Activated naive CD4-positive, alpha-beta T cell (primary cell): ENCODE measurements at places on chromosomes 7 and 10.

DNA sequence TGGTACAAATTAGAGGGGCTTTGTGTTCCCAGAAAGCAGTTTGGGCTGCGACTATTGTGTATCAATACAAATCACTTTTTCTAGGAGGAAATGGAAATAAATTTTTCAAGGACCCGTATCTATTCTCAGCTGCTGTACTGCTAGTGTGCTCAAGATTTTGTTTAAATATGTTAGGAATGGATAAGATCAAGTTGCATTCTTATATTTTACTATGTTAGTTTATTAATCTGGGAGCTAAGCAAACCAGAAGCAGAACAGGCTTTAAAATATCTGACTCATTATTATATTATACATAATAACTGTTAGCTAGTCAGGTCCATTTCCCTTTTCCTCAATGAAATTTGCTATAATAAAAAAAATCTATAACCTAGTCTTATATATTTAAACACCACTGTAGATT, 11.1 kb upstream of the GLCCI1 start:
- DNase-seq, result no peak

DNA sequence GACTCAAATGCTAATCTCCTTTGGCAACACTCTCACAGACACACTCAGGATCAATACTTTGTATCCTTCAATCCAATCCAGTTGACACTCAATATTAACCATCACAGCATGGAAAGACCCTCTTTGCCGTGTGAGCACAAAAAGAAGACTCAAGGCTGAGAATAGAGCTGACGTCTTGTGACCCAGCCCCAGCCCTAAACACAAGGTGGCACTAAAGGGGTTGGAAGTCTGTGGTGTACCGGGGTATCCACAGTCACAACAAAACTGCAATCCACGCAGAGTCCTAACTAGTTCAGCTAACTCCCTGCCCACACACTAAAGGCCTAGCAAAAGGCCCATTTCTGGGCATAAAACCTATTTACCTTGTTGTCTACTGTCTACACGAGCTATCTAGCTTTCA, 200.1 kb downstream of the ACTR3B start:
- DNase-seq, result no peak

- no peak for DNase-seq
Measured at GRCh38 chr7:116261904-116262303, 51.6 kb downstream of the TES start.

GRCh38 chr7:55250313-55250712, 114.8 kb upstream of the LANCL2 start:
- DNase-seq, result no peak

DNA sequence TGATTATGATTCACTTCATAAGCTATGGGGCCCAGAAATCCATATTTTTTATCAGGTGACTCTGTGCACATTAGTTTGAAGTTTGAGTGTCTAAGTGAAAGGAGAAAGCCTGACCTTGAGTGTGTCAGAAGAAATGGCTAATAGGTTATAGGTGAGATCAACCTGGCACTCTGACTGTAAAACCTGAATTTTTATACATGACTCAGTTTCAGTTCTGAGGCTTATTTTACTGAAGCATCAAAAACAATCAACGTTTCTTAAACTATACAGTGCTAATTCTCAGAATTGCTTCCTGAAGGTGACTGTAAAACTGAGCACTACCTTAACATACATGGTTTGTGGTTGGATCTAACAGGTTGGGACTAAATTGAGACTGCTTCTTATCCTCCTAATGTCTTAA, 159.4 kb upstream of the AHR start:
- no peak for DNase-seq

GRCh38 chr7:45576249-45576929, 2.2 kb downstream of the ADCY1 start:
- no peak for DNase-seq

DNA sequence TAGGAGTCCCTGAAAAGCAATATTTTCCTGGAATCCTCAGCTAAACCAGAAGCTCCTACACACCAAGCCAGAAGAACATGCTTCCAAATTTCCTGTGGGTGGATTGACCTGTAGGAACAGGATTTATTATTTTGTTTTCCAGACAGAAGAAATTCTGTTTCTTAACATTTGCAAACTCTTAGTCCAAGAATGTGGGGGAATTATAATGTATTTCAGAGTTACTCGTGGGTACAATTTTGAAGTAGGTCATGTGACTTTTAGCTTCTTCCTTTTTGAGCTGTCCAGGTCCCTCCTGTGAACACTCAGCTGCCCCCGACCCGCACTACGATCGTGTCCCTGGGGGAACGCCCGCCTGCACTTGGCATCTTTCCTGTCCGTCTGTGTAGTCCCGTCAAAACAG, 27.7 kb upstream of the VIPR2 start:
- DNase-seq, result no peak

GRCh38 chr10:72637398-72637857, 11.5 kb upstream of the MICU1 start:
- no peak for DNase-seq

GRCh38 chr7:101781439-101781838, 36.0 kb upstream of the CUX1 start:
- DNase-seq, result no peak

GRCh38 chr7:37363536-37364491, 84.8 kb downstream of the ELMO1 start:
- no peak for DNase-seq

DNA sequence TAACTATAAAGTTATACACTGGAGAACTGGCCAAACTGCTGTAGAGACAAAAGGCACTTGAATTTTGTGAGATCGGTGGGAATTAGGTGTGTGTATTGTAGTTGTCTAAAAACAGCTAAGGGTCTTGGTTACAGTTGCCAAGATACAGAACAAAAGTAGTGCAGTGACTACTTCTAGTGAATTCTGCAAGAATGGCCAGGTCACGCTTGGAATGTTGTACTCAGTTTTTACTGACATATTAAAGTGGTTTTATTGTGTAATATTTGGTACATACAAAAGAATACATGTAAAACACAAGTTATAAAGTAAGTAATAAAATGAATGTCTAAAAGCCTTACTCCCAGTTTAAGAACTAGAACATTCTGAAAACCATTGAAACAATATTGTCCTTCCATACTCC, 42.4 kb downstream of the PRPF18 start:
- no peak for DNase-seq

DNA sequence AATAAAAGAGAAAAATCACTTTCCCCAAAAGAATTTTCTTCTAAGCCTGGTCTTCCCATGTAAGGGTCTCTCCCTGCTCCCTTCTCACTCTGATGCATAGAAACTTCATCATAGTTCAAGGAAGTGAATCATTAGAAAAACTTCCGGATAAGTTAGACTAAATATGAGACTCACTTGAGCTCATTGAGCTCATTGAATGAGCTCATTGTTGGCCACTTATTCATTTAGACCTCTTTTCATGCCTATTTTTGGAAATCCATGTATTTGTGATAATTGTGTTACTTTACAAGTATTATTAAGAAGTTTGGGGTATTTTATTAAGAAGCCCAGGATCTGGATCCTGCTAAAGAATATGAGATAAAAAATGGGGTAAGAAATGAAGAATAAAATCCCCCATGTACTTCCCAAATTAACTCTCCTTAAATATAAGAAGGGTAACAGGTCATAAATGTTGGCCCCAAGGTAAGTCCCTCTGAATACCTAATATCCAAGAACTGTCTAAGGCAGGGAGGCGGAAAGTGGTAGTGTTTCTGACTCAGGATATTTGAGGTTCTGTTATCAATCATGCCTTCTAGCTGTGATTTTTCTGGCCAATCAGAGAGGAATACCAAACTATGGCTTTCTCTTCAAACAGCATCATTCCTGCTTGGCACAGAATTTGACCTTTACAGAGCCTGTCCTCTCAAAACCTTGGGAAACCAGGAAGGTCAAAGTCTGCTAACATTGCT, 236.5 kb upstream of the PTN start:
- no peak for DNase-seq

DNA sequence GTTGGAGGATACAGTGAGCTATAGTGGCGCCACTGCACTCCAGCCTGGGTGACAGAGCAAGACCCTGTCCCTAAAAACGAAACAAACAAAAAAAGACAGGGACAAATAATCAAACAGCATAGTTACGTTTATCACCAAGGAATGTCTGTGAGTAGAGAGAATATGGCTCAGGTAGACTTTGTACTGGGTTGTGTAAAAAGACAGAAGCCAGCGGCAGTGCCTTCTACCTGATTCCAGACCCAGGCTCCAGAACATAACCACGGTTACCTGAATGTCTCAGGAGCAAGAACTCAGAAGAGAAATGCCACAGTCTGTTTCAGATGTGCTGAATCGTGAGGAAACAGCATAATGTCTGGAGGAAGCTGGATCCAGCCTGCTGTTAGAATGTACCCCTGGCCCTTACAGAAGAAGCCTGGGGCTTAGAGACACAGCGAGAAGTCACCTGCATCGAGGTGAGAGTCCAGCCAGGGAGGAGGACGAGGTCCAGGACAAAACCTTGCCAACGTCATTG, 60.9 kb upstream of the KAT6B start:
- no peak for DNase-seq

GRCh38 chr7:16609842-16610450, 35.6 kb downstream of the ANKMY2 start:
- DNase-seq, result no peak

DNA sequence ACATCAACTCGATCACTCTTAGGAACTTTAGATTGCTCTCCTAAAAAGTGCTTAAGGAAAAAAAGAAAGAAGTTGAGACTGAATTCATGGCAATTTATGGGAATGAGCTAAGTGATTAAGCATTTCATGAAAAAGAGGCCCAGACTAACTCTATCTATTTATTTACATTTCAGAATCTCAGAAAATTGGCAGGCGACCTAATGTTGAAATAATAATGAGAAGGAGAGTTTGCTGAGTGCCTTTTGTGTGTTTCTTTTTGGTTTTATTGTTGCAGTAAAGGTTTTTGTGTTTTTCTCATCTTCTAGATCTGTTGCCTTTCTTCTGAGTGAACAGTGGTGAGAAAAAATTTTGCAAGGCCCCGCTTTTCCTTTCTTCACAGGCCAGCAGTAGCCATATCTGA, 3.8 kb downstream of the GRK5 start:
- DNase-seq, result no peak

DNA sequence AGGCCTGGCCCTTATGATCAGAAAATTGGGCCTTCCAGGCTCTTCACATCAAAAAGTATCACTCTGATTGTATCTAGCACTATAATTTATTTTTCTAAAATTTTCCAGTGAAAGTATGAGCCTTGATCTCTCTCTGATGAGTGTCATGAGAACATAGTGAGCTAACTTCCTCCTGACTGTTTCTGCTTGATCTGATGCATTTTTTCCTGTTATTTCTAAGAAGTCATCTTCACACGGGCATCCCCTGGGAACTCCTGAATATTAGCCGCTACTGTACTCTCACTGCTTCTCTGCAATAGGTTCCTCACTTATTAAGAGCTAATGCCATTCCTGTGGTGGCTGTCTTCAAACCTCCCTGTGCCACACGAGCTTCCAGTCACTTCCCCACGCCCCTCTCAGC, 63.1 kb upstream of the ZPBP start:
- no peak for DNase-seq

- DNase-seq, result no peak
Measured at GRCh38 chr10:104650072-104650471, 9.0 kb downstream of the SORCS3 start.

DNA sequence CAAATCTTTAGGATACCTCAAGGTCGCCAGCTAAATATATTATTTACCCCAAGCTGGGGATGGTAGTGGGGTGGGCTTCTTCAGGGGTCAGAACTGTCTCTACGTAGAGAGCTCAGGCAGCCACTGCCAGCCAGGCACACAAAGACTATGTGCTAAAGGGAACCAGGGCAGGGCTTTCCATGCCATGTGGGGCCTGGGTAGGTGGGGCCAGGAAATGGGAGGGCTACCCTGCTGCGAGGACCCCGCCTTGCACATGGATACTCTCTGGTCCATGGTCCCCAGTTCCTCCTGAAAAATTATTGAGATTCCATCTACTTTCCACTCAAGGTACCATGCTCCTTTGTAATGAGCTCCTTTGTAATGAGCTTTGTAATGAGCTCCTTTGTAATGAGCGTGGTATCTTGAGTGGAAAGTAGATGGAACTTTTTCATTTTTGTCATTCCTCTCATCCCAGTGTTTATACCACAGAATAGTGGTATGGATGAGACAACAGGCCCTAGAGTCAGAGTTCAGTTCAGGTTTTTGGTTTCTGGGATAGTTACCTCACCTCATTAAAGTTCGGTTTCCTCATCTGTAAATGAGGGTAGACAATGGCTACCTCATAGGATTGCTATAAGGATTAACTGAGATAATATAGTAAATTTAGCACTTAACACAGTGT, 5.8 kb downstream of the SYNPO2L start:
- no peak for DNase-seq

- DNase-seq, result no peak
Measured at GRCh38 chr7:157771-158625, 34.4 kb upstream of the FAM20C start.

DNA sequence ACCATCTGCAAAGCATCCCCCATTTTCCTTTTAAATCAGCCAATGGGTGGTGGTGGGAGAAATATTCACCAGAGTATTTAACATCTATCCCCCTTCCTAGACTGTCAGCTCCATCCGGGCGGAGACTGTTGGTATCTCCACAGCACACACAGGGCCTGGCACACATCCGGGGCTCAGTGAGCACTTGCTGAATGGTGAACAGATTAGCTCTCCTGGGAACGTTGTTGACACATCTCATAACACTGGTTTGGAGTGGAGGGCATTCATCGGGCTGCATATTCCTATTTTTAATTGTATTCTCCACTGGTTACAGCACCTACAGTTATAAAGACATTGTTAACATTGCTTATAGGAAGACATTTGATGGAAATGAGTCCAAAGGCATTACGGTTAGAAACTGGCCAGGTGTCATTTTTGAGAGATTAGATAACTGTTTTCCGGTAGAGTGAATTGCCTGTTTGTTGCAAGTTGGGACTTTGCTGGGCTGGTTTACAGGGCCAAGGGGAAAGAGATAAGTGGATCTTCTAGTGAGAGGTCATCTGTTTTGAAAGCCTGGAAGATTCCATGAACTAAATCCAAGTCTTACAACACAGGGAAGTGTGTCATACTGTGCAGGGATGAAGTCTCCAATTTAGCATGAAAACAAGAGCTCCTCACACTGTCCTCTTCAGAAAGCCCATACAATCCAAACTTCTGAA, 101.8 kb downstream of the EGFR start:
- DNase-seq, result no peak

DNA sequence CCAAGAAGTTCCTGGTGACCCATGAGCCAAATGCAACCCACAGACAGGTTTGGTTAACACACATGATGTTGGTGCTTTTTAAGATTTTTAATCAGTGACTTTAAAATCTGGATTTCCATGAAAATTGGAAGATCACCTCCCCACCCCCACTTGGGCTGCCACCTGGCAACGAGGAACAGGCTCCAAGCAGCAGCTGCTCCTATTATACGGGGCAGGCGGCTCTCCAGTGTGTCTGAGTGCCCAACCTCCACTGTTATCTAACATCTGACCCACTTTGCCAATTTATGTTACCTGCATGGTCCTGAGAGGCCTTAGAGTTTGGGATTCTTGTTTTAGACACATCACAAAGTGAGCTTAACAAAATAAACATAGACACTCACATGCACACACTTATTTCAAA, 56.4 kb downstream of the SGMS1 start:
- no peak for DNase-seq

GRCh38 chr10:50545846-50546245, 77.9 kb downstream of the SGMS1 start:
- no peak for DNase-seq
